ENCODE measurements at places on chromosomes 6 and 20. TPM values are rescaled to one million over a fixed set of nuclear protein-coding genes. Genes with fewer than 3 reads are reported as not detected.

DNA sequence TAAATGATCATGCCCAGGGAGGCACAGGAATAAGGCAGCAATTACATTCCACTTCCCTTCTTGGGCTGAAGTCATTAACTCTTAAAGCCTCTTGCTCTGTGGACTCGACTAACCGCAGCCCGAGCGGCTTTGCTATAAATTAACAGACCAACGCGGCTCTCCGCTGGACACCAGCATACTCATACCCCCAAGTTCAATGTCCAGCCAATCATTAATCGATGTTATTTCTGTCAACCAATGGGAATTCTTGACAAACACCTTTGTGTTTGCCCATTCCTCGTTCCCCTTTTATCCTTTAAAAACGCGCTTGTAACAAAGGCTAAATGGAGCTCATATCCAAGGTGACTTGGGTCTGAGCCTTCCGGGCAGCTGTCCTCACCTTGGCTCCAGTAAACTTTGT, 183.1 kb upstream of the RALGAPA2 start:
- no peak for DNase-seq

GRCh38 chr6:165776691-165777090, 113.7 kb upstream of the PDE10A start:
- no peak for DNase-seq

DNA sequence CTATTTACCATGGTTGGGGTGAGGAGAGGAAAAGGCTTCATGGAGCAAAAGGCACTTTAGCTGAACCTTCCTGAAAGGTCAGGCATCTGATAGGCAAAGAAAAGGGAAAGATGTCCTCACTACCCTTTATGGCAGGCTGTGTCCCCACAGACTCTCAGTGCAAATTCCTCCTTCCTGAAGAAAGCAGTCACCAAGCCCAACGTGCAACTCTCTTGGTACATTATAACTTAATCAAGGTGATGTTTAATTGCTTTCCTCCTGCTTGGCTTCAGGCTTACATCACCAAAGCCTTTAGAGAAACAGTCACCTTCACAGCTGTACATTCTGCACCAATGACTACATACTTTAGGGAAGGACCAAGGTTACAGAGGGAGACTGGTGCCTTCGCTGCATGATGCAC, 2.1 kb upstream of the CLIC5 start:
- no peak for DNase-seq

DNA sequence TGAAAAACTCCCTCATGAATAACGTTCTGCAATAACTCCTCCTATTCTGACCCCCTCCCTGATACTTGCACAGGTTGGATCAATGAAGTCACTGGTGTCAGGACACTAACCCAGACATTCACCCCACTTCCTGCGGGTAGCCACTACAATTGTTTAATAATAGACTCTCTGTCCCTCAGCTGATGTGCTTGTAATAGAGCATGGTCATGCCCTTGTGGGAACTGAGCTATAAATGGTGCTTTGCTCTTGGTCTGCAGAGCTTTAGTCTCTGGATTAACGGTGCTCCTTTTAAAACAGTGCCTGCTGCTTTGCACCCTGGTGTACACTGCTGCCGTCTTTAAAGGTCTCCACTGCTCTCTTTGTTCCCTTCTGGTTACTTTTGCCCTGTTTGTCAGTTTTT, 127.3 kb downstream of the BACH2 start:
- no peak for DNase-seq

DNA sequence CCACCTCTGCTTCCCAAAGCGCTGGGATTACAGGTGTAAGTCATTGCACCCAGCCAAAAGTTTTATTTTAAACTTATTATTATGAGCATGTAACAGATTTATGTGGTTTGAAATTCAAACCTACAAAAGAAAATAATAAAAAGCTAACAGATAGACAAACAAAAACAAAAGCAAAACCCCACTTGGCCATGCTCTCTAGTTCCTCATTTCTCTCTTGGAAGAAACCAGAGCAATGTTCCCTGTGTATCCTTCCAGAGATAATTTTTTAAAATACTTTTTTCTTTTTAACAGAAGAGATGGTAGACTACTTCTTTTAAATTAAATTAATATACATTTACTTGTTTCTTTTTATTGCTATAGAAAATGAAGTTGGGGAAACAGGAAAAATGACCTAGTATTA, 28.0 kb upstream of the SLC17A3 start:
- no peak for DNase-seq

DNA sequence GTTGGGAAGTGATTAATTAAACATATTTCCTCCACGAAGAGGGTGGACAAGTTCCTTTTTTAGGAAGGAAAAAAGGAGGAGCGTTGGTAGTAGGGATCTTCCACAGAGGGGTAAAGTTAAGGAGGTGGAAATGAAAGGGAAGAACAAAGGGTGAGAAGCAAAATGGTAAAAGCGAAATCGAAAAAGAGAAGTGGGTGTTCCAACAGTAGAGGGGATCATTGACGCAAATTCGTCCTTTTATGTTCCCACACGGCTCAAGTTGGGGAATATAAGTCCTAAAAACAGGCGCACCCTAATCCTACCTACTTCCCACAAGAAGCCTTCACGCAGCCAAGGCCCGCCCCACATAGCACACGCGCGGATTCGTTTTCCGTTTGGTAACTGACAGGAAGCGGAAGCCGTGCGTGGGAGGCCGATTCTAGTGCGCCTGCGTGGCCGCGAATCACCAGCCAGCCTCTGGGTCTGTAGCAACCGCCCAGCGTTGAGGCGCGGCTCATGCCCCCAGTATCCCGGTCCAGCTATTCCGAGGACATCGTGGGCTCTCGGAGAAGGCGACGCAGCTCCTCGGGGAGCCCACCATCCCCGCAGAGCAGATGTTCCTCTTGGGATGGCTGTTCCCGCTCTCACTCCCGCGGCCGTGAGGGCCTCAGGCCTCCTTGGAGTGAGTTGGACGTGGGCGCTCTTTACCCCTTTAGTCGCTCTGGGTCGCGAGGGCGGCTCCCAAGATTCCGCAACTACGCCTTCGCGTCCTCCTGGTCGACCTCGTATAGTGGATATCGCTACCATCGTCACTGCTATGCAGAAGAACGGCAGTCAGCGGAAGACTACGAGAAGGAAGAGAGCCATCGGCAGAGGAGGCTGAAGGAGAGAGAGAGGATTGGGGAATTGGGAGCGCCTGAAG, at the start of gene NKAPL:
NKAPL (plus strand) TSS at position 421 of the 901 bp plus-strand sequence; CDS start at position 496, 75 bp downstream.
- DNase-seq: peak; percentile 96

DNA sequence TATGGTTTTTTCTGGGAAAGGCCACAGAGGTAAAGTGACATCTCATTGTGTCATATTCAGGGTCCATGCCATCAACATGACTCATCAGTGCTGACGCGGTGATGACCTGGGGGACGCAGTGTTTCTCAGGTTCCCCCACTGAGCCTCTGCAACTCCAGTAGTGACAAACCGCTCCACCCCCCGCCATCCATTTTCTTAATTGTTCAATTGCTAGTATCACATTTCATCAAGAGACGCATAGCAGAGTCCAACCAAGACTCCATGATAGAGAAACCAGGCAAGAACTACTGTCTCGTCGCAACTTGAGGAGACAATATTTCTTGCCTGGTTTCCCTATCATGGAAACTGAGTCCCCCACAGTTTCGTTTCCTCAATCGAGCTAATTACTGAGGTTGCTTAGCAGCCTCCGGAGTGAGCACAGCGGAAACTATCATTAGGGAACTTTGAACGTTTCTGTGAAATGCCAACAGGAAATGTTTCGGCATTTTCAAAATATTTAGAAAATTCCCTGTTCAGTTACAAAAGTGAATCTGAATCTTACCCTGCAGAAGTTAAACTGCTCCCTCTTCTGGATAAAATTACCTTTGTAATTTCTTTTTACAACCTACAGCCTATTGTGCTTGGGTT, 12.2 kb upstream of the SERPINB1 start:
- peak; percentile 89 for DNase-seq

- DNase-seq: no peak
These were observed 229.5 kb upstream of the RNF24 start for GRCh38 chr20:4244700-4245485.

GRCh38 chr20:11186301-11187008, 512.7 kb upstream of the JAG1 start:
- no peak for DNase-seq

DNA sequence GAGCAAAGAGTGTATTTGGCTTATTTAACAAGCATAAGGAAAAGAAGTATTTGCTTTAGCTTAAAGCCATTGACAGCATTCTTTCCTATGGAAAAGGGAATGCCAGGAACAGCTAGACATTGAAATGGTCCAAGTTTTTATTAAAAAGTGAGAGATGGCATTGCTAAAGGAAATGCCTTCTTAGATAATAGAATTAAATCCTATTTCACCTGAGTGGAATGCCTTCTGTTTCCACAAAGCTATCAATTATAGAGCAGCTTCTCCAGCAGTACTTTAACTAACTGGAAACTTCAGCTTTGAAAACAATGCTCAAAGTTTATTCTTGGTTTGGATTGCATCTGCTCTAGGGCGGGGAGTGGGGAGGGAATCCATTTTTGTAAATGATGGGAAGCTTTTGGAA, 85.1 kb upstream of the CNKSR3 start:
- DNase-seq: no peak

GRCh38 chr6:11585426-11586016, 48.0 kb downstream of the TMEM170B start:
- no peak for DNase-seq

GRCh38 chr20:47189060-47189459, 167.4 kb downstream of the ZMYND8 start:
- DNase-seq: peak; percentile 42

- no peak for DNase-seq
These were observed 293.3 kb downstream of the HACE1 start for GRCh38 chr6:104566411-104566810.

DNA sequence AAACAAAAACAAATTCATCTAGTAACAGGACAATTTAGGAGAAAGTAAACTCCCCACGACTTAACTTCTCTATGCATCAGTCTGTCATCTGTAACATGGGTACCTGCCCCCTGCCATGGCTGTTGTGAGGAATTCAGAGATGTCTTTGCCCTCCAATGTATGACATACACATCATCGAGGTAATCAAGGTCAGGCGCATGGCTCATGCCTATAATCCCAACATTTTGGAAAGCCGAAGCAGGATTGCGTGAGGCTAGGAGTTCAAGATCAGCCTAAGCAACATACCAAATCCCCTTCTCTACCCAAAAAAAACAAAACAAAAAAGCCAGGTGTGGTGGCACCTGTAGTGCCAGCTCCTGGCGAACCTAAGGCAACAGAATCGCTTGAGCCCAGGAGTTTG, 9.0 kb downstream of the EEF1A1 start:
- no peak for DNase-seq

GRCh38 chr6:159654483-159655098, 38.5 kb downstream of the SOD2 start:
- no peak for DNase-seq

DNA sequence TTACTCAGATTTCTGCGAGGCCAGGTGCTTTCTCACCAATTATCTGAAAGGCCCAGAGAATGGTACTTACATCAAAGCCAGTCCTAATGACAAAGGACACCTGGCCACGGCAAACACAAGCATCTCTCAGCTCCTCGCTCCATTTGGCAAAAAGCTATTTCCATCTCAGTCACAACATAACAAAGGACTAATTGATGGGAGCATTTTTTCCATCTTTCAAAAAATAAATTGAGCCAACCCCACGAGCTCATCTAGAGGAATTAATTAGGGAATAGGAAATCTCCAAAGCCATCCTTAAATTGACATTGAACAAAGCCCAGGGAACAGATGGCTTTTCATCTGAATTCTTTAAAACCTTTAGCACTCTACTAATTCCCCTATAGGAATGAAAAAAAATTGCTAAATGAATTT, 236.7 kb downstream of the HAO1 start:
- no peak for DNase-seq

The SLC22A23 gene
- total RNA-seq: 5.2 TPM

The LY86 gene
- total RNA-seq: 1.5 TPM

The NNAT gene
- total RNA-seq: 0.52 TPM

The OR2H1 gene
- not detected for total RNA-seq

The SRSF3 gene
- total RNA-seq: 170 TPM

The VSX1 gene
- not detected for total RNA-seq

The C6orf15 gene
- total RNA-seq: not detected

The KIAA1586 gene
- total RNA-seq: 15.3 TPM

All from posterior vena cava (tissue), 2 donors.